GM12891 (cell line): ENCODE measurements at places on chromosomes 4 and X.

- no peak for DNase-seq
Measured at GRCh38 chrX:72030431-72030830, 101.3 kb downstream of the RTL5 start.

GRCh38 chr4:25207997-25208396, 25.8 kb upstream of the PI4K2B start:
- DNase-seq, result no peak

DNA sequence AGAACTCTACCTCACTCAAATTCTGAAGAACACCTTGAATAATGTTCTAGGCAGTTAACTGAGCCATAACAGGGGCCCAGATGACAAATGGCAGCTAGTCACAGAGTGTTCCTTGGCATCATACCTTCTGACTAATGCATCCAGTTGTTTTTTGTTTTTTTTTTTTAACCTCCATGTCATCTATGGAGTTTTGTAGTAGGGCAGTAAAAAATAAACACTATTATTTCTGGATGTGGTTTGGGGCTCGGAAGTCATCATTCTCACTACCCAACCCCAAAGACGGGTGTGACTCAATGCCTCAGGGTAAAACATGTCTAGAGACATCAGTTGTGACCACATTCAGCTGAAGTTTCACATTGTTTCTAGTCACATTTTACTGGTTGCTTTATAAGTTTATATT, 31.2 kb upstream of the MCF2 start:
- no peak for DNase-seq

GRCh38 chr4:143344041-143344440, 7.4 kb downstream of the GAB1 start:
- DNase-seq, result no peak

DNA sequence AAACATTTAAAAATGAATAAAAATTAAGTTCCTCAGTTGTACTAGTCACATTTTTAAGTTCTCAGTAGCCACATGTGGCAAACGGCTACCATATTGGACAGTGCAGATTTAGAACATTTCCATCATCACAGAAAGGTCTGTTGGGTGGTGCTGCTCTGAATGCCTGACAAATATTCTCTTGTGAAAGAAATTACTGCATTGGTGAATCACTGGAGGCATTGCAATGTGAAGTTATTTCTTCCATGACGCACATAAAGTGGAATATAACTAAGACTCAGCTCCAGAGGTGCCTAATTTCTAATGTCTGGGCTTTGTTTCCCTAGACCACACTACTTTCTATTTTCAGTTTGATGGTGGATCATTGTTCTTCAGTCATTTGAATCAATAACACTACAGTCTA, 44.9 kb downstream of the CLNK start:
- DNase-seq, result no peak

GRCh38 chr4:166414431-166414830, 541.4 kb downstream of the TLL1 start:
- DNase-seq, result no peak
